SIG-M5 (cell line): ENCODE measurements at places on chromosomes 12 and 14.

- no peak for DNase-seq
Observed at GRCh38 chr14:23365036-23365731, at the start of gene EFS. Gene EFS, minus strand, starts transcription at chr14:23365172. Its CDS starts 147 bp downstream, at chr14:23365025.

DNA sequence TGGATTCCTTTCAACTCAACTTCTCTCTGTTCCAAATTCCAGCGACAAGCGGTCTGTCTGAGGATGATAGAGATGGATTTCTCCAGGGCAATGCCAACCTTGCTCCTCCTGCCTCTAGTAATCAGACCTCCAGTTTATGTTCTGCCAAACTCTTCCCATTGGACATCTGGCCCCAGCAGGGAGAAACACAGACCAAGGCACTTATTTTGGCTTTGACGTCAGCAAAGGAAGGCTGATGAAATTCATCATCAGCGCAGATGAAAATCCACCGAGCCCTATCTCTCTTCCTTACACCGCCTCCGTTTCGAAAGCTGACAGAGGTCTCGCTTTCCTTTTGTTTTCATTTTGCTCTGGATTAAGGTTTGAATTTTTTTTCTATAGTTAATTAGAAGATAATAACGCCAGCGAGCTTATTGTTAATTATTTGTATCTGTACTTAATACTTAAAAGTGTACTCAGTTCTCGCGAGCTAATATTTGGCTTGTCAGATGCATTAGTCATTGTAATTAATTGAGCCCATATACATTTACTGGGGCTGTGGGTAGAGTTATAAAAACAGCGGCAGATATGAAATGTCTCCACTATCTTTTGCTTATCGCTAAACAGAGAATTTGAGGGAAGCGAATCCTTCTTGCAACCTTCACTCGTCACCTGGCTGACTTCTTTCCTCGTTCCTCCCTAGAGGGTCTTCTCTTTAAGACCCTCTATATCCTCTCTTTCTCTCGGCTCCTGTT, 35.9 kb upstream of the MED13L start:
- no peak for DNase-seq

GRCh38 chr12:96810477-96810876, 96.6 kb upstream of the NEDD1 start:
- DNase-seq = no peak

DNA sequence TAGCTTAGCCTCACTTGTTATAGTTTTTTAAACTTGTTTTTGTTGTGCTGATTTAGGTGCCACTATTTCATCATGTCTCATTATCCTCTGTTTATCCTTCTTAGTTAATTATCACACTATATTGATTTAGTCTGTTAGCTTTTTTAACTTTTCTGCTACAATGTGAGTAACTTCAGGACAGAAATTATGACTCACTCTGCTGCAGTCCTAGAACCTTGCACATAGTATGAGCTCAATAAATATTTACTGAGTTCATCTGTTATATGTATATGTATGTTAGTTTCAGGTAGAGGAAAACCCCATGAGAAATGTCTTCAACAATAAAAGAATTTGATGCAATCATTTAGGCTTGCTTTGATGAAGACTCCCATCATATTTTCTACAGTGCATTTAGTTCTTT, 224.3 kb upstream of the NAV3 start:
- no peak for DNase-seq

- no peak for DNase-seq
Observed at GRCh38 chr12:104006929-104007328, 41.3 kb downstream of the TDG start.
